Stimulated activated memory B cell treated with anti-CD40 and anti-IgM and Interleukin-4, amounts not matched to agents 10 μg/mL and 1 μg/mL and 100 μg/mL, for 72 hours (primary cell): ENCODE measurements at places on chromosomes 3 and 15.

- ATAC-seq: no peak
These were observed 190.7 kb upstream of the CGNL1 start for GRCh38 chr15:57185507-57186074.

- ATAC-seq: no peak
These were observed 19.7 kb downstream of the STARD5 start for GRCh38 chr15:81304226-81304625.

GRCh38 chr3:132288357-132288756 lies 28.9 kb upstream of the ACP3 start:
- no peak for ATAC-seq

- no peak for ATAC-seq
These were observed 38.5 kb downstream of the B3GNT5 start for GRCh38 chr3:183291497-183292031.

- ATAC-seq: no peak
These were observed 307.9 kb upstream of the ROPN1 start for GRCh38 chr3:124299831-124300230.

- ATAC-seq: no peak
These were observed 222.4 kb upstream of the LRIG1 start for GRCh38 chr3:66723231-66723630.
